ENCODE measurements at places on chromosomes 13 and 19.

DNA sequence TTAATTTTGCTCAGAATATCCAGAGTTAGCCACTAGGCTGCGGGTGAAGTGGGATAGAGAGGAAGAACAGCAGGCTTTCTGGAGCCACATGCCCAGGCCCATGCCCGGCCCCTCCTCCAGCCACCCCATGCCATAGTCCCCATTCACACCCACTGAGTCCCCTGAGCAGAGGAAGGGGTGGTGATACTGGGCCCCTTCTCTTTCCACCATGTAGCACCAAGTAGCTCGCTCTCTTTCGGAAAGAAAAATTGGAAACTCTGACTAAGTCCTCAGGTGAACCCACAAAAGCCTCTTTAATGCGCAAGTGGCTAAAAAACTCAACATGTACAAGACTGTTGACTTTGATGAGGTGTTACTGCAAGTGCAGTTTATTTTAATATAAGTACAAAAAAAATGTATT is 76.7 kb upstream of the GPR183 start:
- DNase-seq = no peak

GRCh38 chr13:96771486-96772367 is 222.5 kb downstream of the OXGR1 start:
- DNase-seq = no peak

DNA sequence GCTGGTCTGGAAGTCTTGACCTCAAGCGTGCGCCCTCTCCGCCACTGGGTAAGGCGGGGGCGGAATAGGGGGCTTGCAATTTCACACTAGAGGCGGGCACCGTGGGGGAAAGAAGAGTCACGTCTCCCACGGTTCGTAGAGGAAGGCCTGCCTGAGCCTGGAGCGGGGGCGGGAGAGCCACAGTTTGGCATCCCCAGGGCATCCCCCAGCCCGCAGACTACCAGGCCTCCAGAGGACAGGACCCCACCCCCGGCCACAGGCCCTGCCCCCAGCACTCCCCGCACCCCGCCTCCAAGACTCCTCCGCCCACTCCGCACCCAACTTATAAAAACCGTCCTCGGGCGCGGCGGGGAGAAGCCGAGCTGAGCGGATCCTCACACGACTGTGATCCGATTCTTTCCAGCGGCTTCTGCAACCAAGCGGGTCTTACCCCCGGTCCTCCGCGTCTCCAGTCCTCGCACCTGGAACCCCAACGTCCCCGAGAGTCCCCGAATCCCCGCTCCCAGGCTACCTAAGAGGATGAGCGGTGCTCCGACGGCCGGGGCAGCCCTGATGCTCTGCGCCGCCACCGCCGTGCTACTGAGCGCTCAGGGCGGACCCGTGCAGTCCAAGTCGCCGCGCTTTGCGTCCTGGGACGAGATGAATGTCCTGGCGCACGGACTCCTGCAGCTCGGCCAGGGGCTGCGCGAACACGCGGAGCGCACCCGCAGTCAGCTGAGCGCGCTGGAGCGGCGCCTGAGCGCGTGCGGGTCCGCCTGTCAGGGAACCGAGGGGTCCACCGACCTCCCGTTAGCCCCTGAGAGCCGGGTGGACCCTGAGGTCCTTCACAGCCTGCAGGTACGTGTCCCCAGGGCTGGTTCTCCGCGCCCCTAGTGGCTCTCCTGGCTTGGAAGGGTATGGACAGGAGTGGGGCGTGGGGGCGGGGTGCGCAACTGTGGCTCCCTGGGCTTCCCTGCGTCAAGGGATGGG is at the start of gene ANGPTL4:
Gene ANGPTL4 (plus strand): TSS at position 353 of the 969 bp plus-strand sequence. CDS start 167 bp downstream, at position 520.
- DNase-seq = peak; percentile 76

DNA sequence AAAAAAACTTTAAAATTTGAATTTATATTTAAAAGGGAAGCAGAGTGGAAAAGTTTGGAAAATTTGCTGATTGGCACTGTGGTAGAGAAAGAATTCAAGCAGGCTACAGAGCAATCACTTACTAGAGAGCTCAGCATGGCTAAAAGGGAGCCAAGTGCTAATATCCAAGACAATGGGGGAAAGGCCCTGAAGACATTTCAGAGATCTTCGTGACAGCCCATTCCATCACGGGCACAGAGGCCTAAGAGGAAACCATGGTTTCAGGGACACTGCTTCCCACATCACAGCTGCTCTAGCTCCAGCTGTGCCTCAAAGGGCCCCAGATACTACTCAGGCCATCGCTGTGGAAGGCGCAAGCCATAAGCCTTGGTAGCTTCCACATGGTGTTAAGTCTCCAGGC is 73.7 kb downstream of the SGCG start:
- no peak for DNase-seq

- DNase-seq = peak; percentile 6
Measured at GRCh38 chr13:27211771-27212364, 39.5 kb upstream of the RPL21 start.

DNA sequence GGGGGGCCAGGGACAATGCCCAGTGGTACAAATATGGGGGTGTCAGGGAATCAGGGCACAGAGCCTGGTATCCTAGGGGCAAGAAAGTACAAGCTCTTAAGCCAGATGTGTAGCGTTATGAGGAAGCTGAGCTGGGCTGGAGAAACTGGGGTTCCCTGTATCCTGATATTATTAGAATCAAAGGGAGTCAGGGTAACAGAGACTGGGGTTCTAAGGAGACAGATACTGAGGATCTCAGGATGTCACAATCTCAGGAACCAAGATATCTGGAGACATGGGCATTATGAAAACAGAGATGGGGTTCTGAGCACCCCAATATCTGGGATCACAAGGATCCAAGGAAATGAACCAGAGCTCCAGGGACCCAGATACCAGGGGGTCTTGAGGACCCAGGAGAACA is 784 bp downstream of the BCL3 start:
- DNase-seq = no peak
